SHP77 treated with DMSO at 0.1 percent for 48 hours (cell line): ENCODE measurements at places on chromosomes 2 and 18.

GRCh38 chr2:232333361-232334135 lies 45.0 kb upstream of the ALPP start:
- DNase-seq = no peak

DNA sequence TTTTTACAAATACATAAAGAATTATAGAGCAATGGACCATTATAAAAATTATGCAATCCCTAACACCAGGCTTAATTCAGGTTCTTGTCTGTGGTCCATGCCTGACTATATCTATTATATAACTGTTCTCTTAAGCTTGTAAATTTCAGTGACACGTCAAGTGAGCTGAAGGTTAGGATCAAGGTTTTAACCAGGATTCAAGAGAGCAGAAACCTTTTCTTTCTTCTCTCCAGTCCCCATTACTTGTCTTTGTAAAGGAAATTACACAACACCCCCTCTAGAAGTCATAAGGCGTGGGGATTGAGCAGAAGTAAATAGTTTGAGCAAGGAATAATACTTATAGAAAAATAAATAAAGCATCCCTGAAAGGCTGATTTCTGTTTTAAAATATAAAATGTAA lies 122.0 kb downstream of the ZNF521 start:
- no peak for DNase-seq

GRCh38 chr2:97868986-97869721 lies 126.6 kb downstream of the TMEM131 start:
- no peak for DNase-seq

DNA sequence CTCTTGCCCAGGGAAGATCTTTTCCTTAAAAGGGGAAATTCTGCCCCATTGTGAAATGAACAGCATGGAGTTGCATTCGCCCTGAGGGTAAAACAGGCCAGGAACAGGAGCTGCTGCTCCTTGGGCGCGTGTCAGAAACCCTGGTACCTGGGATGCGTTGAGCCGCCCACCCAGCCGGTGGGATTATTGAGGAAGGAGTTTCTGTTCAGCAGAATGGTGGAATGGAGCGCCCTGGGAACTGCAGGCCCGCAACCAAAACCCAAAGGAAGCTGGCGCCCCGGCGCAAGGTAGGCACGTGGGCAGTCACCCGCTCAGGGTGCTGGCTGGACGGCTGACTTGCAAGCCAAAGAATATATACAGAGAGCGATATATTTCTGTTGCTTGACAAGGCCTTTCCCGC lies 73.5 kb downstream of the MTCL1 start:
- DNase-seq = no peak

GRCh38 chr2:157751462-157752058 lies 122.9 kb upstream of the ACVR1C start:
- DNase-seq = no peak

DNA sequence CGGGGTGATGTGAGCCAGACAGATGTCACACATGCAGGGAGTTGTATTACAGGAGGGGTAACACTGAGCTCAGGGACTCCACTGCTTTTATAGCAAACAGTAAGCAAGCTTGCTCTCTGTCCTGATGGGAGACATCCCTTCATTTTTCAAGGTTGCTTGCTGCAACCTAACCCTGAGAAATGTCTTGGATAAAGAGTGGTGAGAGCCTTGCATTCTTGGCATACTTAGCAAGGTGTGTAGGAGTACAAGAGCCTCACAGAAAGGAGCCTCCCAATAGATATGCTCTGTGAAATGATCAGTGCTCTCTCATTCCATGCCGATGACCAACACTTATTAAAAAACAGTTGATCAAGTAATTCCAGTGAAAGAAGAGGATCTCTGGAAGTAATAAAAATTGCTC lies 8.1 kb downstream of the PFN4 start:
- DNase-seq = no peak

DNA sequence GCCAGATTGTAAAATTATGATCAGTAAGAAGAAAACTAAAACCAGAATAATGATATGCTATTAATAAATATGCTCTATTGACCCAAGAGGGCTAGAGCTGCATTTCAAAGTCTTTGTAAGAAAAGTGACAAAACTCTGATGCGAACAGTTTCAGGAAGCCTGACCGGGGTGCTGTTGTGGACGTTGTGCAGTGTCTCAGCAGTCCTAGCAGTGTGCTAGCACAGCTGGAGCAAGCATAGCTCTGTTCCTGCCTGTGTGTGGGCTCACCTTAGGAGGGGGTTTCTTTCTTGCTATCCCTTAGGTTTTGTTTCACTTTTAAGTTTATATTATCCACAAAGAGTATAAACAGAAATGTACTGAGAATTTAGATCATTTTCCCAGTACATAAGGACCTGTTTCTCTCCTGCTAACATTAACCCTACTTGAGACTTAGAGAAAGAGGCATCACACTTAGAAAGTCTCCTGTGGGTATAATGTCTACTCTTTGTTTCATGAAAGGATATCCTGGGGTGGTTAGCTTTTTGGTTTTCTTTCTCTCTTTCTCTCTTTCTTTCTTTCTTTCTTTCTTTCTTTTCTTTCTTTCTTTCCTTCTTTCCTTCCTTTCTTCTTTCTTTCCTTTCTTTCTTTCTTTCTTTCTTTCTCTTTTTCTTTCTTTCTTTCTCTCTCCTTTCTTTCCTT lies 124.5 kb downstream of the TMEM182 start:
- DNase-seq = no peak

- DNase-seq = no peak
These were observed 98.1 kb downstream of the CRIM1 start for GRCh38 chr2:36453652-36454051.

DNA sequence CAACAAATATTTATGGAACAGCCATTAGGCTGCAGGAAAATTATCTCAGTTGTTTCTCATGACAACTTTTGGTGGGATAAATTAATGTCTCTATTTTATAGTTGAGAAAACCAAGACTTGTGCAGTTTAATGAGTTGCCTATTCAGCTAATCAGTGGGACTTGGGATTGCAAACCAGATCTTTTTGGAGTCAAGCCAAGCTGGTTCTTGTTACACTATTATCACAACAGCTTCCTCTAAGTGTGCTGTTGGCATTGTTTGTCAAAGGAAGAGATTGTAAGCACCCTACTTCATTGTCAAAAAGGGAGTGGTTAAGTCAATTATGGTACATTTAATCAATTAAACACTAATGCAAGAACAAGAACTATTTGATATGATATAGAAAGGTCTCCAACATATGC lies 119.2 kb downstream of the PAX3 start:
- no peak for DNase-seq

GRCh38 chr2:239664216-239664810 lies 263.5 kb upstream of the HDAC4 start:
- DNase-seq = no peak

DNA sequence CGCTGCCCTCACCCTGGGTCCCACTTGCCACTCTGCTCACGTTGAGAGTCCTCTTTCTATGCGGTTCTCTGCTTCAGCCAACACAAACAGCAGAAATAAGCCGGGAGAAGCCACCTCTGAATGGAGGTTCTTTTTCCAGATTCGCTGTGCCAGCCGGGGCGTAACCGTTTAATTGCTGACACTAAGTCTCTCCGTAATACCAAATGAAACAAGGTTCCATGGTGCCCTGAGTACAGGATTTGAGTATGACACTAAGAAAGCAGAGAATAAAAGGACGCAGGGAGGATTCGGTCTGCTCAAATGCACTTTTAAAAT lies 37.6 kb downstream of the CTIF start:
- DNase-seq = no peak

GRCh38 chr2:190533175-190533967 lies 1.2 kb downstream of the NEMP2 start:
- no peak for DNase-seq

- no peak for DNase-seq
These were observed 55.1 kb downstream of the SP100 start for GRCh38 chr2:230471074-230471473.

DNA sequence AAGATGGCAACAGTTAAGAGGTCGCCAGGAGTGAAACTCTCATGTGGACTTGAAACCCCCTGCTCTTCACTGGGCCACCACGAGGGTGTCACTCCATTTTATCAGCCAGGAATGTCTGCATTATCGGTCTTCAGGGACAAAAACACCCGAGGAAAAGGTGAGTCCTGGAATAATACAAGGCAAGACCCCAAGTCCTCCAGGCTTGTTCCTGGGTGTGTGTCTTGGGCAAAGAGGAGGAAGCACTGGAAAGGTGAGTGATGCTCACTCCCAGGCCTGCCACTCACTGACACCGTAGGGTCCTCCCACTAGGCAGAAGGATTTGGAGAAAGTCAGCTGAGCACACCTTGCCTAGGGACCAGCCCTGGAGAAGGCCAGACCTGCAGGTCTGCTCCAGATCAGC lies 86.9 kb downstream of the LOXHD1 start:
- DNase-seq = no peak

DNA sequence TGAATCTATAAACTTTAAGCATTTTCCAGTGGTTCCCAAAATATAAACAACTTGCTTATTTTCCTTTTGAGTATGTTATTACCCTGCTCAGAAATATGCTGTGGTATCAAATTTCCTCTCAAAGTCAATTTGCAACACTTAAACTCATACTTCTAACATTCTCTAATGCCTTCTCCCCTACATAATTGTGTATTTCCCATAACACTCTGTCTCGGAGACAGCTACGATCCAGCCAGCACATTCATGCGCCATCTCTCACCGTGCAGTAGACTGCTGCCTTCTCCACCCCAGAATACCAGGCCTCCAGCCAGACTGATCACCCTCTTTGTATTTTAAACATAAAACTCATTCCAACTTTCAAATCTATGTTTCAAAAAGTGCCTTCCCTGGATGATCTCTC lies 41.8 kb downstream of the TIMM21 start:
- no peak for DNase-seq

GRCh38 chr18:73670039-73670438 lies 477.6 kb downstream of the FBXO15 start:
- no peak for DNase-seq

- no peak for DNase-seq
These were observed 261.2 kb downstream of the LRP1B start for GRCh38 chr2:141869572-141869971.

DNA sequence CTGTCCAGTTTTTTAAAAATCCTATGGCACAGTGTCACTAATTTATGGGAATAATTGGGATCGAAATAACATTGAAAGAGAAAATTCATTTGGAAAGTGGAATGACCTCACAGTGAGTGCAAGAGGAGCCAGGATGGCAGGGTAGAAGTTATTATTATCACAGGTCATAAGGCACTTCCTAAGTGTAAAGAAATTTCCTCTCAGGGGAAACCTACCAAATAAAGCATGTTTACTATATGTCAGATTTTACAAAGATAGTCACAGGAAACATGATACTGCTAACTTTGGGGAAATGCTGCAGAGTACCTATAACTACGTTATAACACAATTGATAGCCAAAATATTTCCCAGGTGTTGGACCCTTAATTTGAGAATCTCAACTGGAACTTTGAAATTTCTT lies 226.3 kb upstream of the SMAD7 start:
- no peak for DNase-seq

- DNase-seq = no peak
These were observed 413.8 kb upstream of the SLC14A2 start for GRCh38 chr18:45201489-45201888.

DNA sequence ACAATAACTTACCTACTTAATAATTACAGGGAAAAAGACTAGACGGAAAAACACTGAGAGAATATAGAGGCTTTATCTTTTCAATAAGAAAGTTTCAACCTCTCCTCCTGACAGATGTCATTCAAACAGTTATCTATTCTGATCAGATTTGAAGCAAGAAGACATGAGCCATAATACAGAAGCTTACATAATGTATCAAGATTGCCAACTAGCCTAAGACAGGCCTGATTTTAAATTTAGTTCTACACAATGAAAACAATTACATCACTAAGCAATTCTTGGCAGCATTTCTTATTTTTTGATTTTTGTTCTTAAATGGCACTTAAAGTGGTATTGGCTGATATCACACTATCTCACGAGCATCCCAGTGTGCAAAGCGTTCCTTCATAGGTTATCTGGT lies 41.6 kb downstream of the GPR155 start:
- DNase-seq = no peak

- no peak for DNase-seq
These were observed 22.1 kb upstream of the PXDN start for GRCh38 chr2:1766425-1766824.

DNA sequence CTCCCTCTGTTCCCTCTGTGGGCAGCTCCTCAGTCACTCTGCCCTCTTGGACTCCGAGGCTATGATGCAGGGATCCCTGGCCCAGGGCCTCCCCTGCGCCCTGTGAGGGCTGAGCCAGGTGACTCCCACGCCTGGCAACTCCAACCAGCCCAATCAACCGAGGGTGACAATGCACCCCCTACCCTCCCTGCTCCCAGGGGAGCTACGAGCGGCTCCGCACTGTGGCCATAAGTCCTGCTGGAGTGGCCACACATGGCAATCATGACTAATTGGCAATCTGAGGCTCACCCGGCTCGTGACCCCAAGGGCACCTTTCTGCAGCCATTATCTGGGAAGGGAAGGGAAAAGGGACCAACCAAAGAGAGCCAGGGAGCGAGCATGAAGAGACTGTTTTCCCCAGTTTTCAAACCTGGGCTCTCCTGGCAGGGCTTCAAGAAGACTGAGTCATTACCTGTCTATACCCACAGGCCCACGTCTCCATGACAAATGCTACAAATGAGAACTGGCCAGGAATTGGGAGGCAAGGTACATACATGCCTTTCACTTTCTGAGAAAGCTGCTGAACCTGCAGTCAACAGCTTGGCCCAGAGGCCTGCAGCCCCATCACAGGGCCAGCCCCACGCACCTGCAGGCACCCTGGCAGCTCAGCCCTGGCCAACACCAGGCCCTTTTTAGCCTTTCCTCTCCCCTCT lies 45.1 kb downstream of the RPL31 start:
- no peak for DNase-seq

- DNase-seq = no peak
These were observed 672.1 kb downstream of the STK39 start for GRCh38 chr2:167575276-167575675.
